Suprapubic skin (tissue), 4 donors: ENCODE measurements at places on chromosomes 3 and 15. TPM values are rescaled to one million over a fixed set of nuclear protein-coding genes. Genes with fewer than 3 reads are reported as not detected.

Gene DCUN1D1
- total RNA-seq = 22.3 TPM

Gene CCDC39
- total RNA-seq = not detected

Gene SERPINI2
- not detected for total RNA-seq

Gene CD86
- total RNA-seq = 3.8 TPM

Gene KLF15
- total RNA-seq = 17.8 TPM

Gene TRPM1
- total RNA-seq = 15.2 TPM

Gene MYH15
- 0.17 TPM for total RNA-seq

- no peak for DNase-seq
Observed at GRCh38 chr3:17089314-17089700, 204.6 kb downstream of the PLCL2 start.

GRCh38 chr3:133937756-133938601 lies 42.3 kb upstream of the RAB6B start:
- DNase-seq = peak; percentile 52

GRCh38 chr15:40105517-40106202 lies 3.0 kb downstream of the BMF start:
- no peak for DNase-seq

DNA sequence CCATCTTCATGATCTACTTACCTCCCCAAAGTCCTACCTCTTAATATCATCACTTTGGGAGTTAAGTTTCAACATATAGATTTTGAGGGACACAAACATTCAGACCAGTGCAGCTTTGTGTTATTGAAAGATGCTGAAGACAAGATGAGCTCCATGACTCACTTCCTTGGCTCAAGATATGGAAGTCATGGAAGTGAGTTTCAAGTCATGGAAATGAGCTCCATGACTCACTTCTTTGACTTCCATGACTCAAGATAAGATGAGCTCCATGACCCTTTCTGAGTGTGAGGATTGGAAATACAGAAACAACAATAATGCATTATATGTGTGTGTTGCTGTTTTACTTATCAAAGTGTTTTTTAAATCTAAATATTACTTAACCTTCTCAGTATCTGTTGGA lies 170.2 kb upstream of the TPRG1 start:
- no peak for DNase-seq

DNA sequence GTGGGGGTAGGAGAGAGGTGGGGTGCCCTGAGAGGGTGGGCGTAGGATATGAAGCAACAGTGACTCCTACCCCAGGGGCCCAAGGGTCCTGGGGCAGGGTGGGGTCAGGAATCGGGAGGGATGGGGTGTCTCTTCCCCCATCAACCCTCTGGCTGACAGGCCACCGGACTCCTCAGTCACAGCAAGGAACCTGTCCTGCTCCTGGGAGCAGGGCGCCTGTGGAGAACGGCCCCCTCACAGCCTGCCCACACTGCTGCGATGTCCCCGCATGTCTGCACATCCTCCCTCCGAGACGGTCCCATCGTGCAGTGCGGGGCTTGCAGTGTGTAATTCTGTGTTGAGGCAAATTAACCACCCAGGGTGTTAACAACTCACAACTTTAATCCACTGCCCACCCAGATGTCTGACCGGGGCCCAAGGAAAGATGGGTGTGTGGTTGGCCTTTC lies 2.7 kb downstream of the TM4SF19 start:
- DNase-seq = no peak

DNA sequence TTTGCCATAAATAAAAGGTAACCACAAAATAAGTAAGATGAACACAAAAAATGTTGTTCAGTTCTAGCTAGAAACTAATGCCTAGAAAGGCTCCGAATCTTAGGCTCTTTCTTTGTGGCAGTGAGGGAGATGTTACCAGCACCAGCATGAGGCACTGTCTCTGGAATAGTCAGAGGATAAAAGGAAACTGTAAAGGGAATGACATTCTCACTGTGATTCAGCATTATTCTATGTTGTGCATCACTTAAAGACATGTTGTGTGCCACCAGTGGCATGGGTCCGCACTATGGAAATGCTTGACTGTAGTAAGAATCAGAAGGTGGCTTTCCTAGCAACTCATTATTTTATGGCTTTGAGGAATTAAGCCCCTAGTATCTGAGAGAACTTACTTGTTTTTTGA lies 70.8 kb downstream of the SEC22A start:
- DNase-seq = no peak

DNA sequence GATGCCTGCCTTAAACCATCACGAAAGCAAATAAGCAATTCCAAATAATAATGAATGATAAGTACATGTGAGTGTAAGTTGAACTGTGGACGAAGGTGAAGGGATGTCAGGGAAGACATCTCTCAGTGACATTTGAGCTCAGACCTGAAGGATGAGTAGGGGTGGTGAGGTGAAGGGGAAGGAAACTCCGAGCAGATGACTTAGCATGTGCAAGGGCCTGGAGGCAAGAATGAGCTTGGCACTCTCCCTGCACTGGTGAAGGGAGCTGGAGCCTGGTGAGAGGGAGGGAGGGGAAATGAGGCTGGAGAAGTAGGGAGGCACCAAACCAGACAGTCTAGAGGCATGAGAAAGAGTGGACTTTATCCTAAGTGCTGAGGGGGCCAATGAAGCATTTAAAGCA lies 84.3 kb downstream of the MTHFS start:
- no peak for DNase-seq

DNA sequence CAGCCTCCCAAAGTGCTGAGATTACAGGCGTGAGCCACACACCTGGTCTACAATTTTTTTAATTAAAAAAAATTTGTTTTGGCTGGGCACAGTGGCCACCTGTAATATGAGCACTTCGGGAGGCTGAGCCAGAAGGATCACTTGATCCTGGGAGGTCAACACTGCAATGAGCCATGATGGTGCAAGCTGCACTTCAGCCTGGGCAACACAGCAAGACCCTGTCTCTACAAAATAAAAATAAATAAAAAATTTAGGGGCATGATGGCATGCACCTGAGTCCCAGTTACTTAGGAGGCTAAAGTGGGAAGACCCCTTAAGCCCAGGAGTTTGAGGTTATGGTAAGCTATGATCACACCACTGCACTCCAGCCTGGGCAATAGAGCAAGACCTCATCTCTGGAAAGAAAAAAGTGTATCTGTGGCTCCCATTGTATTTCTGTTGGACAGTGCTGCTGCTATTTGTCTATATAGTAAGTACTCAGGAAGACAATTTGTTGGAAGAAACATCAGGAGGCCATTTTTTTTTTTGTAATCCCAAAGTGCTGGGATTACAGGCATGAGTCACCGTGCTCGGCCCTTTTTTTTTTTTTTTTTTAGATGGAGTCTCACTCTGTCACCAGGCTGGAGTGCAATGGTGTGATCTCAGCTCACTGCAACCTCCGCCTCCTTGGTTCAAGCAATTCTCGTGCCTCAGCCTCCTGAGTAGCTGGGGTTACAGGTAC lies 27.5 kb upstream of the SH3BP5 start:
- no peak for DNase-seq

DNA sequence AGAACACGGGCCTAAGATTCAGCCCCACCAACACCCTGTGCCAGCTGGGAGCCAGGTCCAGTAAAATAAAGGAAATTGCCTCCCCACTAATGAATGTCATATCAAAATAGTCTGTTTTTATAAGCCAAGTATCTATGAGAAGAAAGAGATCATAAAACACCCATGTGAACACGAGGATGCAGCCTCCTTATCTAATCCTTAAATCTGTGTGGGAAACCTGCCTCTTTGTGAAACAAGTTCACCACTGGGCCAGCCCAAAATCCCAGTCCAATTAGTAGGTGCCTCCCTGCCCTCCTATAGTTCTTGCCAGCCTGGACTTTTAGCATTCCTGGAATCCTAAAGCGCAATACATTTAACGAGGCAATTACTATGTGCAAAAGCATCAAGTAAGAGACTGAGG lies 42.0 kb downstream of the SCAPER start:
- DNase-seq = no peak

DNA sequence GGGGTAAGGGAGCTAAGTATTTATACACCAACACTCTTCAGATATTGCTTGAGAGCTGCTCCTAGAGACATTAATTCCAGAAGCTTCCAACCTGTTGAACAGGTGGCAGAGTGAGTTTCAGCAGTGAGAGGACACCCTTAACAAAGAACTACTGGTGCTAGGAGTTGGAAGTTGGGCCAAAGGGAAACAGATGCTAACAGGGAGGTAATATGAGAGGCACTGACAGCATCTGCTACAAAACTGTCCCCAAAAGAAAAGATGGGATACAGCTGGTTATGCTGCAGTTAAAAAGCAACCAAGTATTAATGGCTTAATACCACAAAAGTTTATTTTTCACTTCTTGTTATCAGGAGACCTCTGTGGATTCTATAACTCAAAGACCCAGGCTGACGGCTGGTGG lies 104.5 kb upstream of the SATB1 start:
- DNase-seq = no peak

- no peak for DNase-seq
Observed at GRCh38 chr3:29514170-29514569, 233.3 kb downstream of the RBMS3 start.

DNA sequence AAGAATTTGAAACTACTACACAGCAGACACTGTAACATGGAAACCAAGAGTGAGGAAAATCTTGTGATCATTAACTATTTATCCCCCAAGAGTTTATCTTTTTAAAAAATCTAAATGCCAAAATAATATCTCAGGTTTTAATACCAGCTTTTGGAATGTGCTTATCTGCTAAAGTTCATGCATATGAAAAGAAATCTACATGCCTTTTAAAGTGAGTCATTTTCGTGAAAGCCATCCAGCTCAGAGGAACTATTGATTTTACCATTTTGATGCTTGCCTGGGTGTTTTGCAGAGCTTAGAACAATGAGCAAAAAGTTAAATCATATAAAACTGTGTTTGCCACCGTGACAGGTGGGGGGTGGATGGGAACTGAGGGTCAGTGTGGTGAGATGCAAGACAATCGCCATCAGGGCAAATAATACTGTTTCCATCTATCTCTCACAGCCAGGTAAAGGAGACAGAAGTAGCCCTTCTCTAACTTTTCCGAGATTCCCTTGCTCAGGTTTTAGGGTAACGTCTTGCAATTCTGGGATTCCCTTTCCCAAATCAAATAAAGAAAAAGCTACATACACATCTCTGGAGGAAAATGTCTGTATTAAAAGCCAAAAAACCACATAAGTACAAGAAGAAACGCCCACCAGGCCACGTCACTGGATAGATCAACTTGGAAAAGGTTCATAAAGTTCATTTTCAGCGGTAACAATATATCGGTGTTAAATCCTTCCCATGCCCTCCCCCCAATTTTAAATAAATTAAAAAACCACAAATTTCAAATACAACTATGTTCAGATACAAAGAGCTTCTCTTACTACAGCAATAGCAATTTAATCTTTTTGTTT lies 2.0 kb downstream of the TMEM158 start:
- peak; percentile 14 for DNase-seq

- no peak for DNase-seq
Observed at GRCh38 chr3:57281715-57282114, 10.8 kb downstream of the ASB14 start.
